Activated CD8-positive, alpha-beta memory T cell treated with anti-CD3 and anti-CD28 coated beads for 4 hours (primary cell): ENCODE measurements at places on chromosomes 1 and 21.

GRCh38 chr1:85078903-85079302 lies 30.6 kb upstream of the MCOLN3 start:
- no peak for DNase-seq

DNA sequence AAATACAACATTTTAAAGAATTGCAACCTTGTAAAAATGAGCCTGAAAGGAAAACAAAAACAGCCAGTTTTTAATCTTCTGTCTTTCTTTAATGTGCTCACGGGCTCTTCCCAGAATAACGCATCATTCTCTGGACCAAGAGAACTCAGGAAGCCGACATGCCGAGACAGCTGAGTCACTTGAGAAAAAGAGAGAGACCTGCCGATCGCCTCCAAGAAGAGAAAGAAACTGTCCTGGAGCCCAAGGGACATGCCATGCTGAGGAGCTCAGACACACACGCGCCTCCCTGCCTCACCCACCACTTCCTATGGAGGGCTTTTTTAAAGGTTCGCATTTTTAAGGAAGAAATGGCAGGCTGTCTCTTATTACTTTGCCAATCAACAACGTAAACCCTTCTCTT lies 176.4 kb downstream of the ZNF281 start:
- DNase-seq, result no peak

DNA sequence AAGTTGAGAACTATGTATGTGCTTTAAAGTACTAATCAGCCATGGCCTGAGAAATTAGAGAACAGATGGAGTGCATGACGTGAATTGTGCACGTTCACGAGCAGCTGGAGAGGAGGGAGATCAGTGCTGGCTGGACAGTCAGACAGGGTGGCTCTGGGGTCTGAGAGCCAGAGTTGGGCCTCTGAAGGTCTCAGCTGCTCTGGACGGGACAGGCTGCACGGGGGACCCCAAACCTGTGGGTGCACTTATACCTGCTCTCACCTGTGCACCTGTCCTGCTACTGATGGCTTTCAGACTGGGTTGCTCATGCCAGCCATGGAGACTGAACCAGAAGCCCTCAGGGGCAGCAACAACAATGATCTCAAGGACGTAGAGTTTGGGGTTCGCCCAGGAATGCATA lies 43.5 kb downstream of the UMODL1 start:
- DNase-seq, result no peak

- no peak for DNase-seq
These were observed 8.5 kb upstream of the ZC3H12A start for GRCh38 chr1:37465593-37466517.

GRCh38 chr1:110643879-110644472 lies 30.8 kb downstream of the KCNA3 start:
- DNase-seq, result no peak

DNA sequence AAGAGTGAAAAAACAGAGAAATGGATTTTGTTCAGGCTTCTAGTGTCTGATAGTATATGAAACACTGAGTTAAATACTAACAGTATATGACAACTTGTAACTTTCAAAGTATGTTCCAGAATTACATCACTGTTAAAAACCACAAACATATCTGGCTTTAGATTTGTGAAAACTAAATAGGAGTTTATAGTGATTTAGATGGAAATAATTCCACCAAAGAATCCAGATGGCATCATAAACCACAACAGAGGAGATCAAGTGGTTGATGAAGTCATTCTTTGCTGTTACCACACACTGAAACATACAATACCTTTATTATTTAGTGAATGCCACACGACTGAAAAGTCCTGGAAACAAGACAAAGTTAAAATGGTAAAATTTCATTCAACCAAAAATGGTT lies 37.2 kb downstream of the ALG14 start:
- no peak for DNase-seq
